Activated CD4-positive, alpha-beta memory T cell treated with anti-CD3 and anti-CD28 coated beads for 36 hours (primary cell): ENCODE measurements at places on chromosomes 5 and 9. TPM values are rescaled to one million over a fixed set of nuclear protein-coding genes. Genes with fewer than 3 reads are reported as not detected.
A peak's percentile ranks its signal among the peaks of the same experiment; 100 is the strongest.

DNA sequence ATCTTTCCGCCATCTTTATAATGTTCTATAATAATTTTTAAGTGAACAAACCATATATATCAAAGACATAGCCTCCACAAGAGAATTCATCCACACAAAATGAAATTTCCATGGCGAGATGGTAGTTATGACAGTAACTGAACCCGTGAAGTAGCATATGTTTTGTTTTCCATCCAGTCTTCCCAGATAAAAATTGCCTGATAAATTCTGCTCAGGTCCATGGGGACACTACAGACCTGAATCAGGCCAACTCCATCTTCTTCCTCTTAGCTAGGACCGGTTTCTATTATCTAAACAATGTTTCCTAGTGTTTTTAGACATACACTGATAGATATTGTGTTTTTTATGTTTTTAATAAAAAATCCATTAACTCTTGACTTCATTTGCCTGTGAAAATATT lies 235.7 kb downstream of the PLK2 start:
- DNase-seq: no peak

DNA sequence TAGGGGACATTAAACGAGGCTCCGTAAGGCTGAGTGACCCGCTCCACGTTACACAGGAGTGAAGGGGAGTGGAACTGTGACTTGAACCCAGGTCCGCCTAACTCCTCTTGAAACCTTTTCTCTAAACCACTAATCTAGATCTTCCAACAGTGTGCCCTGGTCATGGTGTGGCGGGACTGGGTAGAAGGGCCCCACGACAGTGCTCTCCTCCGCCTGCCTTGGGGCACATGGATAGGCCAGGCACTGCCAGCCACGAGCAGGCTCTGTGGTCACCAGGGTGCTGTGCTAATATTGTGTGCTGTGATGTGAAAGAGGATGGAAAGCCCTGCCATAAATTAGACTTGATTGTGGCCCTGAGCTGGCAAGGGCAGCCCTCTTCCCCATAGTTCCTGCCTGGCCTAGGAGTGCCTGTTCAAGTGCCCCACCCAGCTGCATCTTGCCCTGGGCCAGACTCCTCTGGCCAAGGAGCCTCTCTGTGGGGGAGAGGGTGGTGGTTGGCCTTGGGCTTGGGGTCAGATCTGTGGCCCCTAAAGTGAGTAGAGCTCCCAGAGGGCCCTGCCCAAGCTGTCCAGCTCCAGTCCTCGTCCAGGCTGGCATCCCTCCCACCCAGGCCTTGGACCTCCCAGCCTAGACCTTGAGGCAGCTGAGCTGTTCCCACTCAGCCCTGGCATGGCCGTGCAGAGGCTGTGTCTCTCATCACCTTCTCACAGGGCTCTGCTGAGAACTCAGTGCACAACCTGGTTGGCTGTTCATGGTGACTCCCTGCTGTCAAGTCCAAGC lies 67.8 kb upstream of the TBC1D2 start:
- DNase-seq: no peak

ANKRD20A1 gene
- 1.5 TPM for total RNA-seq

HMCN2 gene
- not detected for total RNA-seq

ACTBL2 gene
- total RNA-seq: not detected

DNA sequence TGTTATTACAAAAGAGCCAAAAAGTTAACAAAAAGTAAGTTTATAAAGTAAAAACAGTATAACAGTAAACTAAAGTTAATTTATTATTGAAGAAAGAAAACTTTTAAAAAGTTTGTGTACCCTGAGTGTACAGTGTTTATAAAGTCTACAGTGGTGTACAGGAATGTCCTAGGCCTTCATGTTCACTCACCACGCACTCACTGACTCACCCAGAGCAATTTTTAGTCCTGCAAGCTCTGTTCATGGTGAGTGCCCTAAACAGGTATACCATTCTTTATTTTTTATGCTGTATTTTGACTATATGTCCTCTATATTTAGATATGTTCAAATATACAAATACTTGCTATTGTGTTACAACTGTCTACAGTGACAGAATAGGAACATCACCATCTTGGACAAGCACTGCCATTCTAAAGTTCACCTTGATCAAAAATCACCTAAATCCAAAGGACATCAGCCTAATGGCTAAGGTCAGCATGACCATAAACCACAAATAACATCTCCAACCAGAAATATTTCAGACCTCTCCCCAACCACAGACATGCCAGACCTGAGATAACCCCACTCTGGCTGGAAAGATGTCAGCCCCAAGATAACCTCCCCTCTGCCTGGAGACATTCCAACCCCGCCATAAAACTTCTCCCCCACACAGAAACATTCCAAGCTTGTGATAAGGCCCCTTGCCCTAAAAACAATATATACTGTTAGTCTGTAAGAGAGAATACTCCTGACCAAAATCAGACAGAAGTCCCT lies 56.1 kb downstream of the AGXT2 start:
- no peak for DNase-seq

GRCh38 chr9:109242741-109243140 lies 75.7 kb upstream of the FRRS1L start:
- DNase-seq: no peak

DNA sequence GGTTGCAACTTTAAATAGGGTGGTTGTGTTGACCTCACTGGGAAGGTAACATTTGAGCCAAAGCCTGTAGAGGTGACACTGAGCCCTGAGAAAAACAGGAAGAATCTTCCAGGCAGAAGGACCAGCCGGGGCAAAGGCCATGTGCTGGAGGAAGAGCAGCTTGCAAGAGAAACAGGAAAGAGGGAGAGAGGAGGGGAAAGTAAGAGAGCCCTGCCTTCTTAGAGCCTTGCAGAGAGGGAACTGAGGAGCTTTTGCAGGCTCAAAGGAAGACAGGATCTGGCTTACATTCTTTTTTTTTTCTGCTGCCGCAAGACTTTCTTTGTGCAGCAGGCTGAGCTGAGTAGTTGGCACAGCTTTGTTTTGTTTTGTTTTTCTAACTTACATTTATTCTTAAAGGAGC lies 17.4 kb downstream of the C9orf153 start:
- no peak for DNase-seq

WASHC1 gene
- total RNA-seq: 22.3 TPM

FIBCD1 gene
- total RNA-seq: not detected

- no peak for DNase-seq
Observed at GRCh38 chr5:150517272-150518152, 9.6 kb downstream of the NDST1 start.

- peak; percentile 82 for DNase-seq
Observed at GRCh38 chr9:96009690-96010472, 134.4 kb downstream of the ERCC6L2 start.

SLC6A19 gene
- not detected for total RNA-seq

DNA sequence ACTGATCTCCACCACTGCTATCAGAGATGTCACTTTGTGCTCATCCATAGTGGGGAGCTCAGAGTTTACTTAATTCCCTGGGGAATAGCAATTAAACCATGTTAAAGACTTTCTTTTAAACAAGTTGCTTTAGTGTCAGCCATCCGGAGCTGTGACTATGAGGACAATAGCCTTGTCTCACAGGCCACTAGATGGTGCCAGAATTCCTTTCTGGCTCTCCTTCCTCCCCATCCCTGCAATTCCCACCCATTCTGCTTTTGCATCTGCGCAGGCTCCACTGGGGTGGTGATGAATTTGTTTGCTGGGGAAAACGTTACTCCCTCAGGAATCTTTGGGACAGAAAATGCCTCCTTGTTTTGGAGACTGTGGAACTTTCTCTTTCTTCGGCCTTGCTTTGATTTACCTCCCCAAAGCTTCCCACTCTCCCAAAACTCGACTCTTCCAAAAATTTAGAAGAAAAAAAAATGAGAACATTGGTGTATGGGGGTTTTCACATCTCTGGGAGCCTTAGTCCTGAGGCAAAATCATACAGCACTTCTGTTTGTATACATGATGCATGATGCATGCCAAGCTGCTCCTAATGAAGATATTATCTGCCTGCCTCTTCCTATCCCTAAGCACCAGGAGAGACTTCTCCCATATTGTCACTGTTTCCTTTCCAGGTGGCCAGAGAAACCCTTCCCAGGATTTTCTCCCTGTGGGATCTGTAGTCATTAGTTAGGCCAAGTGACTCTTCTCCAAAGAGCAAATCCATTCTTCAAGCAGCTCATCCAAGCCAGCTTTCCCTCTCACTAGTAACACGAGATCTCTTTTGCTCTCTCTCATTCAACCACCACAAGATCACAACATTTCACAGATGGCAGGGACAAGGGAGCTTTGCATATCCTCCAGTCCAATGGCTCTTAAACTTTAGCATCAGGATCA lies 466.1 kb downstream of the TLR4 start:
- DNase-seq: no peak

DNA sequence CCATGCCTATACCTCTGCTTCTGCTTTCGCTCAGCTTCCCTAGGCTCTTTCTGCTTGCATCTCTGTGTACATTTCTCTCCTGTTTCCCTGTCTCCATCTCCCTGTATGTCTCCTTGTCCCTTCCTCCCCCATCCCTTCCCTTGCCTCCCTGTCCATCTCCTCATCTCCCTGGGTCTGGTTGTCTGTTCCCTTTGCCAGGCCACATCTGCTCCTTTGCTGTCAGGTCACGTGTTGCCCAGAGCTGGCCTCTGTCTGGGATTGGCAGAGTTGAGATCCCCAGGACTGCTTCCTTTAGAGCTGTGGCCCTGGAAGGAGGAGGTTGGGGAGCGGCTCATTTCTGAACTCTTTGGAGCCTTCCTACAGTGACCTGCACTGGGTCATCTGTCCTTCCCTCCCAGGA lies 31.8 kb upstream of the PTGS1 start:
- DNase-seq: no peak

DNA sequence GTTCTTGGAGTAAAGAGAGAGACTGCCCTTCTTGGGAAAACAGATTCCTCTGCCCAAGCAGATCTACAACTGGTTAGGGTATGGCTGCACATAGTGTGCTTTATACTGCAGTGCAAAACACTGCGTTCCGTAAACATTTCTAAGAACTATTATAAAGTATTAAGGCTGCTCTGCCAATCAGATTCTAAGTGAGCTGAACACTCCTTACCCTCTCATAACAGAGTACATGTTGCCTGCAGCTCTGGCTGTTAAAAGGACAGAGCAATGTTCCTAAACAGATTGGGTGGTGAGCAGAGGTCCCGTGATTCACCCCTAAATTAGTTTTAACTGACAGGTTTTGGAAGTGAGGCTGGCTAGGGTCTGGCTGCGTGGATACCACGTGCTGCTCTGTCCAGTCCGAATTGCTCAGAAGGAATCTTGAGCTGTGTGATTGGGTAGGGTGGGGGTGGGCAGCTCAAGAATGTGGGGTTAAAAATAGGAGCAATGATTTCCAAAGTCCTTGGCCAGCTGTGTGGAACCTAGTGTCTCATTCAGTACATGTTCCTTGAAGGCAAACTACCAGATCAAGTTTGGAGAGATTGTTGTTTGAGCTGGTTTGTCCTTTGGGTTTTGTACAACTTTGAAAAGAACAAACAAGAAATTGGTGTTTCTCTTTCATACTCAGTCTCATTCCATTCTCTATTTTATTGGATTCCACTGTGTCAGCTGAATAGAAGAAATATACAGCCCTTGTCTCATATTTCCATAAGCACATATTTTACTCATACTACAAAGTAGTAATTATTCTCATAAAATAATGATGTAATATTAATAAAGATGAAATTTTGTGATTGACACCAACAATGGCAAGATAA lies 497.6 kb upstream of the CD180 start:
- DNase-seq: no peak

GRCh38 chr5:57054135-57054534 lies 102.2 kb upstream of the MIER3 start:
- DNase-seq: no peak

- DNase-seq: no peak
Observed at GRCh38 chr5:73587923-73588322, 22.4 kb downstream of the UTP15 start.

SLC36A3 gene
- total RNA-seq: not detected

DNA sequence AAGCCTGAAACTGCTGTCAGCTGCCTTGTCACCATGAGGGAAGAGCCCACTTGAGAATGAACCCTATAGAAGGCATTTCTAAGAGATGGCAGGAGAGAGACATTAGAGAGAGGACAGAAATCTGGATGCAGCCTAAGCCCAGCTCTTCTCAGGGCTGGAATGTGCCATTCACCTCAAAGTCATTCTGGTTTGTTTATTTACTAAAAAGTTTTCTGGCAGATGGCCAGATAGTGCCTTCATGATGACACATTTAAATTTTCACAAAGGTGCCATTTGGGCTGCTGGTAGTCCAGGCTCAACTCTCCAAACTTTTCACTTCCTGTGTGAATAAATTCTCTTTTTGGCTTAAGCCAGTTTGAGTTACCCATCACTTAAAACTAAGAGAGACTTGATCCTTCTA lies 144.6 kb upstream of the ZNF366 start:
- DNase-seq: no peak

GRCh38 chr9:126490871-126491567 lies 122.7 kb upstream of the LMX1B start:
- peak; percentile 61 for DNase-seq

PDLIM7 gene
- 50.2 TPM for total RNA-seq

RXRA gene
- total RNA-seq: 22.1 TPM

DNA sequence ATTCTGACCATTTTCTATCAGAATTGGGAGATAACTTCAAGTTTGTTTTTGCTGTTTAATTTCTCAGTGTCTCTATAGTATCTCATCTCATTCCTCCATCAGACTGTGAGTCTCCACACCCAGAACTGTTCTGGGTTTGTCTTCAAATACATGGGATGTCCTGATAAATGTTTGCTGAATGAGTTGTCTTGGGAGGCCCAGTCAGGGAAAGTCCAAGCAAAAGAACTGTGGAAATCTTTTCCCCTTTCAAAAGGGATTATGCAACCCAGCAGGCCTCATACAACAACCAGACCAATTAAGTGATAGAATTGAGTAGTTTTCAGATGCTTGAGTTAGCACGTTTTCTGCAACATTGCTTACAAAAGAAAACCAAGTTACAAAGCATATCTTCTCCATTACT lies 324.4 kb downstream of the BRINP1 start:
- DNase-seq: no peak

LIFR gene
- 0.14 TPM for total RNA-seq

DNA sequence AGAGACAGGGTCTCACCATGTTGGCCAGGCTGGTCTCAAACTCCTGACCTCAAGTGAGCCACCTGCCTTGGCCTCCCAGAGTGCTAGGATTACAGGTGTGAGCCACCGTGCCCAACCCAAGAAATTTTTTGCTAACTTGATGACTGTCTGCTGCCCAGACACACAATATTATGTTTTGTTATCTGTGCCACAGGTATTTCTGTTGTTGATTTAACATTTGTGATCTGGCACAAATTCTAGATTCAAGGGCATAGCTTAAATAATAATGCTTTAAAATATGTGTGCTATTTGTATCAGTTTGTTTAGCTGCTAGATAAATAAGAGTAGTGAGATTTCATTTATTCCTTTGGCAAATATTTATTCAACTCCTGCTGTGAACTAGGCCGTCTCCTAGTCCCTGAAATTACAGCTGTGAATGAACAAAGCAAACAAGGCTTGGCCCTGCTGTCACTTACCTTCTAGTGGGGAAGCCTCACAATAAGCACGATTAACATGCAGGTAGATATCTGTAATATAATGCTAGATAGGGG lies 35.3 kb downstream of the GAPVD1 start:
- DNase-seq: no peak

DNA sequence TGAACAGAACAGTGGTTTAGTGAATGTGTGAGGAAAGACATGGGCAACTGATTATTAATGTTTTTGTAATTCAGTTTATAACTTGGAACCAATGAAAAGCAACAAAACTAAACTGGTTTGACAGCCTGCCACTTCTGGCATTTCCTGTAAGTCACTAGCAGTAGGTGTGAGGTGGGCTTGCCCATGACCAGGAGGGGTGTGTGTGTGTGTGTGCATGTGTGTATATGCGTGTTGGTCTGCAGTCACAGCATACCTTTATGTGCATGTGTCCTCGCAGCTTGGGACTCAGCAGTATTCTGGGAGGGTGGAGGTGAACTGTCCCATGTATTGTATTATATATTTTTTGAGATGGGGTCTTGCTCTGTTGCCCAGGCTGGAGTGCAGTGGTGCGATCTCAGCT lies 32.3 kb downstream of the OTULIN start:
- DNase-seq: no peak

GRCh38 chr5:9547122-9547947 lies 1.5 kb upstream of the SEMA5A start:
- DNase-seq: no peak
